ENCODE measurements at places on chromosomes 16 and 17.

DNA sequence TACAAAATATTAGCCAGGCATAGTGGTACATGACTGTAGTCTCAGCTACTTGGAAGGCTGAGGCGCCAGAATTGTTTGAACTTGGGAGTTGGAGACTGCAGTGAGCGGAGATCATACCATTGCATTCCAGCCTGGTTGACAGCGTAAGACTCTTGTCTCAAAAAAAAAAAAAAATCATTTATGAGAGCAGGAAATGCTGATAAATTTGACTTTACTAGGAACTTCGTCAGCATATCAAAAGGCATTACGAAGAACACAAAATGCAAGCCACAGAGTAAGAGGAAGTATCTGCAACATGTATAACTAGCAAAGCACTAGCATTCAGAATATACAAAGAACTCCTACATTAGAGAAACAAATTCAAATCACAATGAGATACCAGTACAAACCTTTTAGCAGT lies 279.3 kb downstream of the ZFHX3 start:
- DNase-seq = no peak

DNA sequence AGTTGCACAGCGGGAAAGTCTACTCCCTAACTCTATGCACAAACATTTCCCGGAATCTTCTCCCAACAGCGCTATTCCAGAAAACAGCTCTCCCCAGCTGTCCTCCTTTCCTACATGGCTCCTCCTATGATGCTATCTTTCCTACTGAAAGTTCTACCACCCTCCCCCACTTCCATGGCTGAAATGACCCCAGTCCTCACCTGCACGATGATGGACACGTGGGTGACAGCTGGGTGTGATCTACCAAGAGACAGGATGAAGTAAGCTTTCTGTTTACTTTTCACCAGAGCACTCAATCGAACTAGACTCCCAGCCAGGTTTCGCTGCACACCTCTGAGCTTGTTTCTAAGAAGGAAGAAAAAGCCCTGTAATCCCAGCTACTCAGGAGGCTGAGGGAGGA lies 10.7 kb downstream of the CTC1 start:
- no peak for DNase-seq

DNA sequence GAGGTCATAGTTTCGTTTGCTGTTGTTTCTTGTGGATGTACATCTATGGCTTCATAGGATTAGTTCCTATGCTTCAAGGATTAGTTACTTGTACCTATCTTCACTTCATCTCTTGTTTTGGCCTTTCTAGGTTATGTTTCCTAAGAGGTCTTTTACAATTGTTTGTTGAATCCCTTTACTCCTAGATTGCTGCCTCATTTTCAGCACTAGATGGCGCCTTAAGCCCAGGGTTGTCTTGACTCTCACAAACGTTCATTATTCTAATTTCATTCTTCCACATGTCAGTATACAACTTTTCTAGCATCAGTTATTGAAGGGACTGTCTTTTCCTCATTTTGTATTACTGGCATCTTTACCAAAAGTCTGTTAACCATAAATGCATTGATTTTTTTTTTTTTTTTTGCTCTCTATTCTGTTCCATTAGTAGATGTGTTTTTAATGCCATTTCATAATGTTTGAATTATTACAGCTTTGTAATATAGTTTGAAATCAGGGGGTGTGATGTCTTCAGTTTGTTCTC lies 45.0 kb upstream of the NACA2 start:
- DNase-seq = no peak

DNA sequence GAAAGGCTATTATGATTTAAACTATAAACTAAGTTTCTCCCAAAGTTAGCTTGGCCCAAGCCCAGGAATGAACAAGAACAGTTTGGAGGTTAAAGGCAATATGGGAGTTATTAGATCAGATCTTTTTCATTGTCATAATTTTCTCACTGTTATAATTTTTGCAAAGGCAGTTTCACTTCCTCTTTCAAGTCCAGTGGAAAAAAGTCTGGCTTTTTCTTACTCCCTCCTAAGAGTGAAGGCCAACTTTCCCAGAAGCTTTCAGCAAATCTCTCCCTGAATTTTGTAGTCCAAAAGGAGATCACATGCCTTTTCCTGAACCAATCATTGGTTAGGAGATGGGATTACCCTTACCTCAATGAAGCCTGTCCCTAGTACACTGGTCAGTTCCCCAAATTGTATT lies 9.1 kb upstream of the BLMH start:
- DNase-seq = no peak

- DNase-seq = no peak
Measured at GRCh38 chr17:8914554-8914953, 47.1 kb upstream of the PIK3R6 start.
